ENCODE measurements at places on chromosomes 13 and 19.

GRCh38 chr13:42487221-42487620 is 86.7 kb upstream of the TNFSF11 start:
- DNase-seq: no peak

DNA sequence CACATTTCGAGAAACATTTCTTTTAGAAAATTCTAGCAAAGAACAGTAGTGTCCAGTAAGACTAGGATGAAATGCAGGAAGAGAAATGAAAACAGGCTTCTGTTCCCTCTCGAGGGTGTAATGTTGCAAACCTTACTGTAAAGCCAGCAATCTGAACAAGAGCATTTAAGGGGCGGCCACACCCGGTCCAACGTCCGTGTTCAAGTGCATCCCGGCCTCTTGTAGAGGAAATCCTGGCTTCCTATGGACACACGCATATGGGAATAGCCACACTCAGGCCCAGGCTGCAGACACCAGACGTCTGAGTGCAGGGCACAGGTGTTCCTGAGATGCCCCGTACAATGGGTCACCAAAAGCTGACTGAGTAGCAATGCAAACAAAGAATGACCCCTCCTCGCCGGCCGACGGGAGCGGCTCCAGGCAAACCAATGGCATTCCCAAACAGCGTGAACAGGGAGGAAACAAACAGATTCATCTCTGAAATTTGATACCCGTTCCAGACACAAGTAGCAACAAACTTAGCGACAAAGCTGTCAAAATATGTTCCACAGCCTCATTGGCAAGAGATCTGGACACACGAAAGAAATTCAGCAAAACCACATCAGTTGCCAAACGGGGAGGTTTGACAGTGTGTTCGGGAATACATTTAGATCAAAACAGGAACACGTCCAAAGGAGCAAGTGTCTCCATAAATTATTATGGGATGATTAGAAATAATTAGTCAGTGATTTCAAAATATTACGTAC is 278.6 kb upstream of the TSHZ3 start:
- no peak for DNase-seq

- DNase-seq: no peak
These were observed 12.4 kb upstream of the SIAH3 start for GRCh38 chr13:45863709-45864590.

DNA sequence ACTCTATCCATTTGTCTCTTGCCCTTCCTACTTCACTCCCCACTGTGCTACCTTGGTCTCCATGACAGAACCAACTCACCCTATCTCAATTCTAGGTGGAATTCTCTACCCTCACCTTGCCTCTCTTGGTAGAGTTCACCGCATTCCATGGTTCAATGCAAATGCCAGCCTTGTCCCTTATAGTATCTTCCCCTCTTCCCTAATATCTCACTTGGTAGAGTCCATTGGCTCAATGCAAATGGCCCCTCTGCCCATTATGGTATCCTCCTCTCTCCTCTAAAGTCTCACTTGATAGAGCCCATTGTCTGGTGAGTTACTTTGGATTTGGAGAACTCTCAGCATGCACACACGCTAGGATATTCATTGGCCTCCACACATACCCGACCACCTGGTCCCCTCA is 7.9 kb downstream of the HAS1 start:
- DNase-seq: no peak

- no peak for DNase-seq
These were observed 89.4 kb upstream of the IRS2 start for GRCh38 chr13:109875746-109876145.

DNA sequence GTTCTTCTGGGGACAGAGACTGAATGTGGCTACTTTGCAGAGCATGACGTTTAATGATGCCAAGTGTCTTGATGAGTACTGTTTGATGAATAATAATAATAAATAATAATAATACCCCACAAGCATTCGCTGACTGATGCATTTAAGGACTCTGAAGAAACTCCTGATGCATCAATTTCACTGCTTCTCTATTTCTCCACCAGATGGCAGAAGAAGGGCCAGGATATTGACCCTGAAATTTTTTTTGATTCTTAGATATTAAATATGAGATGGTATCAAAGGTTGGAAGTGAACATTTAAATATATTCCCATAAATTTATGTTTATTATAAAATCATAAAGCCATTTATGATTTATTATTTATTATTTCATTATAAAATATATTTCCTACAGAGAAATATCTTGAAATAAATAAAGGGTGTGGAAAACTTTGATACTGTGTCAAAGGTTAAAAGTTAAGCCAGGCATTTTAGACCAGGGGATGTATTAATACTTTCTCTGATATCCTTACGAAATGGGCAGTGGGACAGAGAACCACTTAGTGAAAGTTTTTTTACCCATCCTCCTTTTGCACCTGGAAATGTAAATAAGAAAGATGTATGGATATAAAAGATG is 170.9 kb downstream of the LACC1 start:
- no peak for DNase-seq

- DNase-seq: no peak
These were observed 4.7 kb upstream of the CD79A start for GRCh38 chr19:41872384-41872774.

DNA sequence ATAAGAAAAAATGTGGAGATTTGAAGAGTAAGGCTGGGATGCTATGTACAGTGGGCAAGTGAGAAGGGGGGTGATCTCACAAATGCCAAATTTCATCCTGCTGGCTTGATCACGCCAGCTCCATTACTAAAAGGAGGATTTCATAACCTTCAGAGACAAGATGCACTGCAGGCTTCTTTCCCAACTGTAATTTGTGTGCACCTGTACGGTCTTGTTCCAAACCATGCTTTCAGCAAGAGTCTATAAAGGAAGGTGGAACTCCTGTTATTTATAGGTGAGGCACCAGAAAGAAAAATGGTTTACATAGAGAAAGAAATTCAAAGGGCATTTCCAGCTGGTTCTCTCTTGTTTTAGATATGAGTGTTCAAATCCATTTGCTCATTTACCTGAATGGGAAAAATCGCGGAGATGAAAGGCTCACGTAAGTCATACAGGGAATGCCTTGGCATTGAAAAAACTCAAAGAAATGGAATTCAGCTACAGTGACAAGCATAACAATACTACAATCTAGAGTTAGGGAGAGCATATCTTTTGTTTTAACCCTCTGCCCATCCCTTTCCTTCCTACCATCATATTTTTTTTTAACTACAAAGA is 13.3 kb downstream of the EFNB2 start:
- no peak for DNase-seq

- DNase-seq: no peak
These were observed 10.1 kb downstream of the ATCAY start for GRCh38 chr19:3890591-3890990.

DNA sequence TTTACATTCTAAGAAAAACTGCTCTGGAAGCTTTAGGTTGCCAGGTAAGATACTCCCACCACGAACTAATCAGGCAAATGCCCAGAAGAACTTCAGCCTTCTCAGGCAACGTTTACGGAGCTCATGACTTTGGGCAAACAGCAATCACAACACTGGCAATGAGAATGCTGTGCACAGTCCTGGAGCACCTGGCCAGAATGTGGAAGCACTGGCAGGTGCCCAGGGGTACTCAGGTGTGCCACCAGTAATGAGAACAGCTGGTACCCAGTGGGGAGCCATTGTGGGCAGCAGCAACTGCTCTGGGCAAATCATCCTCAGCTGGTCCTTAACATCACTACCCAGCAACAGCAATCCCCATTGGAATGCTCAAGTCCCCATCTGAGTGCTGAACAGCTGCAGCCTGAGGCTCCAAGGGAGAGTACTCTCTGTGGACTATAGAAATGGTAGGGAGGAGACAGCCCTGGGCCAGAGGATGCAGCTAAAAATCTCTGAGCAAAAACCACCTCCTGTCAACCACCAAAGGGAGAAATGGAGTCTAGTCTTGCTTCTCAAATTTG is 210.0 kb downstream of the FOXO1 start:
- no peak for DNase-seq

- no peak for DNase-seq
These were observed 978 bp upstream of the TGFBR3L start for GRCh38 chr19:7913652-7914051.

DNA sequence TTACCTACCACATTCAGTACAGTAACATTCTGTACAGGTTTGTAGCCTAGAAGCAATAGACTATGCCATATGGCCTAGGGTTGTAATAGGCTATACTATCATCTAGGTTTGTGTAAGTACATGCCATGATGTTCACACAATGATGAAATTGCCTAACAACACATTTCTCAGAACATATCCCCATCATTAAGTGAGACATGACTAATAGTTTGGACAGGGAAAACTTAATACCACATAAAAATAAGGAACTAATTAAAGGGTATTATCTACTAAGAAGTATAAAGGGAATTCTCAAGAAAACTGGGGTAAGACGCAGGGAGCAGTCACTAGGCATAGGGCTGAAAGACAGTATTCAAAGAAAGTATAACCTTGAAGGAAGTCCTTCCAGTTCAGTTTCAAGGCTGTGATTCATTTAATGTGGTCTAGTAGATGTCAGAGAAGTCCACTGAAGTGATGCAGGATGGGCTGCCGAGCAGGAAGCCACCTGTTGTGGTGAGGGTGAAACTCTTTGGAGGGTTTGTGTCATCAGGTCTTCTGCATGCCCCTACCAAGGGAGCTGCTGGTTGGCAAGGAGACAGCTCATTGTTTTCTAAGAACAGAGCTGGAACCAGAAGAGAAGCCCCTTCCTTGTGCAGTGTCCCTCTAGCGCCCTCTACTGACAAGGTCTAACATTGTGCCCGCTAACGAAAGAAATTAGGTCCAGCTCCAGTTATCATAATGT is 122.9 kb downstream of the OLFM4 start:
- DNase-seq: peak; percentile 9

GRCh38 chr19:44653977-44654774 is 10.5 kb downstream of the PVR start:
- DNase-seq: peak; percentile 43

GRCh38 chr19:33802801-33803200 is 6.1 kb downstream of the KCTD15 start:
- DNase-seq: no peak

DNA sequence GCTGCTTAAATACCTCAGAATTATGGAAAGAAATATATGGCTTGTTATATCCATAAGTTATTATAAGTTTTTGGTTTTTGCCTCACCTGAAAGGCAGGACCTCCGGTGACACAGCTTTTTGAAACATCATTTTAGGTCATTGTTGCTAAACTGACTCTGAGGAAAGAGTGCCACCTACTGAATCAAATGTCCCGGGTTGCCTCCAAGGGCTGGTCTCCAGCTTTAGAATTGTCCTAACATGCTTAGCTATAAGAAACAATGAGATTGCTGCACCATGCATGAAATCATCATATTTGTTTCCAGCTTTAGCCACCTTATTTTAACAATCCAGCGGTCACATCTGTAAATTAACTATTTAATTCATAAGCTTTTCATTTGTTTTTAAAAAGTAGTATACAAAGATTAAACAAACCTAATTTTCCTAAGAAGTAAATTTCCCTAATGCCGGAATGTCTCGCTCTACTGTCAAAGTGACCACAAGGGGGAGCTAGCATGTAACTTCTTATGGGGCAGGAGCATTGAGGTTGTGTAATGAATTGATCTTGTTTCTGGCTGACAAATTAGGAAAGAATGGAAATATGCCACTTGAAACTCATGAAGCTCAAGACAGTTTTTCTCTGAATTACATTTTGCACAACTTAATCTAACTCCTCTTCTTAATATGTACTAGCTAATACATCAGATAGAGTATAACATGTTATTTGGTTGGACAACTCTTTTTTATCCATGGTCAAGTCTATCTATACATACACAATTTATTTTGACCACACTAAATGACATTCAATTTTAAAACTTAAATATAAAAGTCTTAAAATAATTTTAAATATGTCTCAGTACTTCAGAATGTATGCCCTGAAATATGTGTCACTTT is 6.7 kb upstream of the PCDH17 start:
- peak; percentile 34 for DNase-seq

DNA sequence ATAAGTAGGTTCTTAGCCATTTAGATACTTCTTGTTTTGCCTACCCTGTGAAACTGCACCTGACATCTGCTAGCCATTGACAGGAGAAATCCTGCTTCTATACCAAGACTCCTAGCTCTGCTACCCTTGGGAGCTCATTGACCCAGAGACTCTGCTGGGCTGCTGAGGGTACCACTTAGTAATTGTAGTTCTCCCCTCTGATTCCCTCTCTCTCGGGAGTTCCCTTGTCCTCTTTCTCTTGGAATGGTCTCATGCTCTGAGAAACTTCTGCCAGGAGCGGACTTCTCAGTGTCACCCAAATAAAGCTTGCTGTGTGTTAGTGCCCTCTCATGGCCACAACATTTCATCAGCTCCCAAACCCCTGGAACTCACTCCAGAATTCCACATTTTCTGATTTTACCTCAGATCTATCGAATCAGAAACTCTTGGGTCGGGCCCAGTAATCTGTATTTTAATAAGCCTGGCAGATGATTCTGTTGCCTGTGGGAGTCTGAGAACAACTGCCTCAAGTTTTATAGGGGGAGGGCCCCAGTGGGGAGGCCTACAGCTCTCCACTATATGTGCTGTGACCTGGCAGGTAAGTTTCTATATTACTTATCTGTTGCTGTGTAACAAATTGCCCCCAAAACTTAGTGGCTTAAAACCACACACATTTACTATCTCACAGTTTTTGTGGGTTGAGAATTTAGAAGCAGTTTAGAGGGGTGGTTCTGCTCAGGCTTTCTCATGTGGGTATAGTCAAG is 221.1 kb downstream of the TDRD3 start:
- peak; percentile 6 for DNase-seq

DNA sequence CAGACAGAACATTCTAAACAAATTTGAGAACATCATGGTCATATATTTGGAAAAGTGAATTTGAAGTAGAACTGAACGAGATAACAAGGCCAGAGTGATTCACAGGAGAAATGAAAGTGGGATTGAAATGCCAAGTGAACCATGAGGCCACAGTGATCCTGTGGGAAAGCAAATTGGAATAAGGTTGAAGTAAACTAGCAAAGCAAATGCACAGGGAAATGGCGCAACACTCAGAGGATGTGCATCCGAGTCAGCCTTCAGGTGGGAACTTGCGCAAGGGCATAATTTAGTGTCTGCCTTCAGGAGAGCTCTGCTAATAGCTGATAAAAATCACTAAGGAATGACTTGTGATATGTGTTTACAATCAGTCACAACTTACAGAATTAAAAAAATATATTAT is 696.6 kb downstream of the LIG4 start:
- DNase-seq: no peak

DNA sequence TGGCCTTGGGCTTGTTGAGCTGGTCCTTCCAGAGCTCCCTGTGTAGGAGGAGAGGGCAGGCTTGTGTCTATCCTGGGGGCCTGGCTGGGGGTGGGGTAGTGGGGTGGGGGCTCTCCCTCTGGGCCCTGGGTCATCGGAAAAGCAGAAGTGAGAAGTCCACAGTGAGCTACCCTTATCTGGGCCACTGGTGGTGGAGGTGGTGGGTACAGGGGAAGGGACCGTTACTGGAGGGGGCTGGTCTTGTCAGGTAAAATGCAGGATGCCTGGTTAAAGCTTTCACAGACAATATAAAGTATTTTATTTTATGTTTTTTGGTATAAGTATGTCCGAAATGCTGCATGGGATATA is 342 bp upstream of the SIGLEC10 start:
- no peak for DNase-seq

- DNase-seq: no peak
These were observed 171.5 kb upstream of the SLITRK6 start for GRCh38 chr13:85970727-85971126.

Data from hepatic stellate cell (primary cell).